ENCODE measurements at places on chromosomes 2 and 18.

DNA sequence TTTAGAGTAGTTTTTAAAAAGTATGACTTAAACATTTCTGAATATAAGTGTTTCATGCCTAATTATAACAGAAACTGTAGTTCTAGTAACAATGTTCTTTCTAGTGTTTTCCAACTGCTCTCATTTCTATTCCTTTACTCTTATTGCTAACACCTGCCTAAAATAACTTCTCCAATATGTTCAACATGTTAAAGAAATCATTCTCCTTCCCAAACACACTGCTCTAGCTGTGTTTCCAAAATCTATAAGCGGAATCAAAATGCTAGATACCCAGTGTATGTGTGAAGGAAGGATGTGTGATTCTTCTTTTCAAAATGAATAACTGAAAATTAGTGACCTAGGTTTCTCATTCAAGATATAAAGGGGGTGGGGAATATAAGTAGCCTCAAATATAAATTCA is 89.1 kb downstream of the ATAD2B start:
- no peak for DNase-seq

DNA sequence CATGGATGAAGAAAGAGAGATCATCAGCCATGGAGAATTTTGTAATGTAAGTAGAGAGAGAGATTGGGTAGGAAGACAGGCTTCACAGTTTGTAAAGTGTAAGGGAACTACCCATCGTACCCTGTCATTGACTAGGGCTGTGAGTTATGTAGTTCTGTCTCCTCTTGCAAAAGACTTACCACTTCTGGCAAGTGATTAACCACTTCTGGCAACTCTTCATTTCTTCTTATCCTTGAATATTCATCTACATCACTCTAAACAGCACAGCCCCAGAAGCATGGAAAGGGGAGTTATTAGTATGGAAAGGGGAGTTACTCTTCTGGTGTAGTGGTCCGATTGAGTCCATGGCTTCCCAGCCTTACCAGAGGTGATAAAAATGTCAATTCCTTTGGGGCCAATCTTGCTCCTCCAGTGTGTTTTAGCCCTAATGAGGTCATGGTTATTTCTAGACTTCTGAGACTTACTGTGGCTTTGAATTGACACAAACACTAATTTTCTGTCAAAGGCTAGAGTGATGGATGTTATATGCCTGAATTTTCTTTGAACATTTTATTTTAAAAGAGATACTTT is 52.0 kb downstream of the STAT1 start:
- no peak for DNase-seq

DNA sequence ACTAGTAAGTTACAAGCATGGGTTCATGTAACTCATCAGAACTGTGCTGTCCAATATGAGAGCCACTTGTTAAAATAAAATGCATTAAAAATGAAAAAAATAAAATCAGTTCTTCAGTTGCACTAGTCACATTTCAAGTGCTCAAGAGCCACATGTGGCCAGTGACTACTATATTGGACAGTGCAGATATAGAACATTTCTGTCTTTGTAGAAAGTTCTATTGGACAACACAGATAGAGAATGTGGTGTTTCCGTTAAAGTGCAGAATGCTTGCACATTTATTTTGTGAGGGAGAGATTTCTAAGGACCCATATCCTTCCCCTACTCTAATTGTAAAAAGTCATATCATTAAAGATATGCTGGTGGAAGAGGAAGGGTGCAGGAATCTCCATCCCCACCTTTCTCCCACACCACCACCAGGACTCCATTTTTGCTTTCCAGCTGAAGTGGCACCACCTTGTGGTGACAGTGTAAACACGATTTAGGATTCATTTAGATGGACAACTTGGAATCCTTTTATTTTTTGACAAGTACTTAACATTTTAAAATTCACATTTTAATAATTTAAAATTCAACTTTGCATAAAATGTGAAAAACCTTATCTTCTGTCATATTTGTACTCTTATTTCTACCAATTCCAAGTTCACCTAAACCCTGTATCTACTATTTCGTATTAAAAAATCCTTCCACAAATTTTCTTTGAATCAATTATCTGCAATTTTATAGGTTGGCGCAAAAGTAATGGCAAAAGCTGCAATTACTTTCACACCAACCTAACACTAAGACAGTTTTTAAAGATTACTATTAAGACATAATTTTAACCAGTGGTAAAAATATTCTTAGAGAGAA is 9.4 kb upstream of the CD302 start:
- peak; percentile 3 for DNase-seq

DNA sequence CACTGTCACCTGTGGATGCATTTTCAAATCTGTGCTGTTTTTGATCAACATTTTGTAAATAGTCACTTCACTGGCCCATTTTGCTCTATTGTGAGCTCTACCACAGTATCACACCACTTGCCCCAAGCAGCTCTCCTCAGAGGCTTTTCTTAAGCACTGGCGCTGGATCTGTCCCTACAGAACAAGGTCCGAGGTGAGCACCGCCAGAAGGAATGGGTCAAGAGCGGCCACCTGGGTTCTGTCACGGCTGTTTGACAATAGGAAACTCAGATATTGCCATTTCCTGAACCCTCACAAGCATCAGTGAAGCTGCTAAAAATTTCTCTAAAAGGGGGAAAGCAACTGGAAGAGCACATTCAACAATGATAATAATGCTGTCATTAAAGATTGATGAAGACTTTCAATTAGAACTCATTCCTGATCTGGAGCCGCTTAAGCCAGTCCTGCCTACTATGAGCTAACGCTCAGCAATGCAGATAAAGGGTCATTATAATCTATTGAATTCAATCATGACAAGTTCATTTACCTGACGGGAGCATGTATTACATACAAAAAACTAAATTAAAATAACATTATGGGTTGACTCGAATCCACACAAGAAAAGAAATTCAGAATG is 514.0 kb downstream of the GALR1 start:
- DNase-seq = no peak

DNA sequence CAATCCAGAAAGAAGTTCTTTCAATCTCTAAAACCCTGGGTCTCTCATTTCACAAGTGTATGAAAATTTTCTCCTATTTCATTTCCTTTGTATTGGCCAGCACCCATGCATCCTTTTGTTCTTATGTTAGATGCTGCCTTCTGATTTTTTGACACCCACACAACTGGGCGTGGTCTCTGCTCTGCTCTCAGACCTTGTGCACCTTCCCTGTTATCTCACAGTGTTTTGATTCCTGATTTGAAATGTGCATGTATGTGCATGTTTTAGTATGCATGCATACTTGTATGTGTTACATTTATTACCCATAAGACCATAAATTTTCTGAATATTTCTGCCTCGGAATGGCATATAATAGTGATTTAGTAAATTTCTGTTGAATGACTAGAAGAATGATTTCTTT is 152.2 kb downstream of the CTNNA2 start:
- no peak for DNase-seq

DNA sequence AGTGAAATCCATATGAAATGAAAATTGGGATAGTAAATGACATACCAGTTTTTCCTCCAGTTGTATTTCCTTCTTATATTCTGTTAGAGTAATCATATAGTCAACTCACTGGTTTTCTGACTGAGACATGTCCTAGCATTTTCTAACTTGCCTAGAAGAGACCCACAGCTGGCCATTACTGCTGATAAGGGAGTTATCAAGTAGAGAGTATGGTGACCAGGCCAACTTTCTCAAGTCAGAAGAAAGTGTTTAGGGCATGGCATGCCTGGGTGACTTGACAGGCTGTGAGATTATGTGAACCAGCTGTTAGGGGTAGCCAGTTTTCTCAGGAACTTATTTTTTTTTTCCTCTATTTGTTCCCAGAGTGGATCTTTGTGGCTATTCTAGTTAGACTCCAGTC is 81.2 kb downstream of the GPD2 start:
- no peak for DNase-seq

GRCh38 chr2:149019768-149020167 is 18.7 kb upstream of the LYPD6B start:
- DNase-seq = no peak

- DNase-seq = no peak
Measured at GRCh38 chr2:140808820-140809219, 1322.0 kb downstream of the LRP1B start.

GRCh38 chr18:38648179-38648578 is 1082.6 kb upstream of the CELF4 start:
- DNase-seq = no peak

DNA sequence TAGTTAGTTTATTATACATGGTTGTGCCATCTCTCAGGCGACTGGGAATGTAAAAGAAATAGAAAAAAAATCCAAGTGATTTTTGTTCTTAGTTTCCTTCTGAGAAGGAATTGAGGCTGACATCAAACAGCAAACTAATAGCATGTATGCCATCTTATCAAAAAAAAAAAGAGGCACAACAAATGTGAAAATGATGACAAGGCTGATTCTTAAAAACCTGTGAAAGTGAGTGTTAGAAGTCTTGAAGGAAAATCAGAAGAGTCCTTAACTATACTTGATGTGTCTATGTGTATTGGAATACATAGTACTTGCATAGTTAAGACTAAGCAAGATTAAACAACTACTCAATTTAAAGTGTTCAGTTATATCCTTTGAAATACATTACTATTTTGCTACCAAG is 161.0 kb downstream of the CCDC85A start:
- no peak for DNase-seq

DNA sequence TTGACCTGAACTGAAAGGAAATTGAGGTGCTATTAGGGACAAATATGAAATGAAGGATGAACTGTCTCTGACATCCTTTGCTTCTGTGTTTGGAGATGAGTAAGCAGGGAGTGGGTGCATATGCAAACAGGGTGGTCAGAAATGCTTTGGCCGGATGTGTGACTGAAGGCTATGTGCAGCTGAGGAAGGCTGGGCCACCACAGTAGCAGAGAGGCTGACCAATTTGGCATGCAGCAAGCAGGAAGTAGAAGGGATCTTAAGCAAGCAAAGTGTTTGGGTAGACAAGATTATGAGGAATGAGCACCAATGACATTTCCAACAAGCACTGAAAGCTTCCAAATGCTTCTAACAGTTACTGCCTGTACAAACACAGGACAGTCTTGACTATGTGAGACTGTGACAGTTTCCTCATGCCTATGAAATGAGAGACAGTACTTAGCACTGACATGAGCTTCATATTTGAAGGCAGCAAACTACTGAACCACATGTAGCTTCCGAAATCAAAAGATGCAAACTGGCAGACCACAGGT is 3.3 kb upstream of the ACTR3 start:
- no peak for DNase-seq

DNA sequence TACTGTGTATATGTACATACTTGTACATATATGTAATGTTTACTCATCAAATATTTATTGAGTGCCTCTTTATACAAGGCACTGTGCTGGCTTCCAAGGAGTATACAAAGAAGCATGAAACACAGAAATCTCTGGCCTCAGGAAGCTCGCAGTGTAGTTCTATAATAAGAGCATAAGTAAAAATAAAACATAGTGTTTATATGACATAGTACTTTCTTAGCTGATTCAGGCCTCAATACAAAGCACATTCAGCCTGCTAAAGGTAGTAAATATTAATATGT is 13.9 kb downstream of the STAMBP start:
- DNase-seq = no peak

- no peak for DNase-seq
Measured at GRCh38 chr18:33578518-33579348, 714 bp downstream of the ASXL3 start.

DNA sequence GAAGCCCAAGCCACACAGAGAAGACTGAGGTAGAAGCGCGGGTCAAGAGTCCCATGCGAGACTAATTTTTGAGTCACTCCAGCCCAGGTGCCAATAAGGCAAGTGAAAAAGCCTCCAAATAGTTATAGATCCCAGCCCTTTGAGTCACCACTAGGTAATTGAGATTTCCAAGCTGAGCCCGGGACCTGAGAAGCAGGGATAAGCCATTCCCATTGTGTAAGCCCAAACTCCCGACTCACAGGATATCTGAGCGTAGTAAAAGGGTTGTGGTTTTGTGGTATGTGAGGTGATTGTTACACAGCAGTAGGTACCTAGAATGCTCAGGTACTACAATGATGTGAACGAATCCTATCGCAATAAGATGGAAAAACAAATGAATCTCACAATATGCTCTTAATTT is 560.7 kb downstream of the DSC3 start:
- DNase-seq = no peak

DNA sequence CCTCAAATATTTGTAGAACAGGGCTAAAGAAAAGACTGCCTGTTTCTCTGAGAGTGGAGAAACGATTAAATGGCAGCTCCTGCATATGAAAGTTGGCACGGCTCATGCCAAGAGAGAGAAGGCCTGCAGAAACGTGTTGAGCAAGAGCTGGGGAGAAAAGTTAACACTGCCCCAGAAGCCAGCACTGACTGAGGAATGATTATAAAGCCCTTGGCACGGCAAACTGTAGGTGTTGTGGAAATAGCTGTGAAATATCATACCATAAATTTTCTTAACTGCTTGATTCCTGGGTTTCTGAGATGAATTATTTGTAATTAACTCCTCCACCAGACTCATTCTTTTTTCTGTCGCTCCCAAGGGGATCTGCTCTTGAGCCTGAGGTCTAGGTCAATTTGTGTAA is 4.3 kb downstream of the FRZB start:
- no peak for DNase-seq

- no peak for DNase-seq
Measured at GRCh38 chr2:97712693-97713295, 582 bp upstream of the ZAP70 start.

Data from NCI-H2107 (cell line).